RWPE1 (cell line): ENCODE measurements at places on chromosomes 7 and 10.

DNA sequence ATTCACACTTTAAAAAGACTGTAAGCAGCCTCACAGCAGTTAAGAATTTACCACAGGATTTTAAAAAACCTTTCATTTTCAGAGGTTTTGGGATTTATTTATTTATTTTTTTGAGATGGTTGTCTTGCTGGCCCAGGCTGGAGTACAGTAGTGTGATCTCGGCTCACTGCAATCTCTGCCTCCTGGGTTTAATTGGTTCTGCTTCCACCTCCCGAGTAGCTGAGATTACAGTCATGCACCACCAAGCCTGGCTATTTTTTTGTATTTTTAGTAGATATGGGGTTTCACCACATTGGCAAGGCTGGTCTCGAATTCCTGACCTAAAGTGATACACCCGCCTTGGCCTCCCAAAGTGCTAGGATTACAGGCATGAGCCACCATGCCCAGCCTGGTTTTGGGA lies 19.1 kb downstream of the MINDY4 start:
- no peak for DNase-seq

GRCh38 chr10:73975388-73975787 lies 22.5 kb upstream of the VCL start:
- no peak for DNase-seq

DNA sequence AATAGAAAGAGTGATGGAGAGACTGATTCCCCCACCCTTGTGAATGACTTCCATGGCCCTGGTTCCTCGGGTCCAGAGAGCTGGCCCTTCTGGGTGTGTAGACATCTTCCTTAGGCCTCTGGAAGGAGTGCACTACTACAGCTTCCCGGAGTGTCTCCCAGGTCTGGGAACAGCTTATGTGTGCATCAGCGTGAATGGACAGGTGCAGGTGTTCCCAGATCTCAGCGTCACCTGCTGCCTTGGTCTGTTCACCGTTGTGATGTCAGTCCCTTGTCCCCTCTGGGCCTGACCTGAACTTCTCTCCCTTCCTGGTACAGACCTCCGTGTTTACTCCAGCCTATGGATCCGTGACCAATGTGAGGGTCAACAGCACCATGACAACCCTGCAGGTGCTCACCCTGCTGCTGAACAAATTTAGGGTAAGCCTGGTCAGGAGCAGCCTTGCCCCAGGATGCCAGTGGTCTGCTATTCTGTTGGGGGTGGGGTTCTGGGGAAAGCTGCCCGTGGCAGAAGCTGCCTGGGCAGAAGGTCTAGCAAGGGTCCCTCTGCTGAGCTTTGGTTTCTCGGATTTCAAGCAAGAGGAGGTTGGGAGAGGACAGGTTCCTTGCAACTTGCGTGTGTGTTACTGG lies 10.5 kb upstream of the DEPP1 start:
- DNase-seq, result no peak

DNA sequence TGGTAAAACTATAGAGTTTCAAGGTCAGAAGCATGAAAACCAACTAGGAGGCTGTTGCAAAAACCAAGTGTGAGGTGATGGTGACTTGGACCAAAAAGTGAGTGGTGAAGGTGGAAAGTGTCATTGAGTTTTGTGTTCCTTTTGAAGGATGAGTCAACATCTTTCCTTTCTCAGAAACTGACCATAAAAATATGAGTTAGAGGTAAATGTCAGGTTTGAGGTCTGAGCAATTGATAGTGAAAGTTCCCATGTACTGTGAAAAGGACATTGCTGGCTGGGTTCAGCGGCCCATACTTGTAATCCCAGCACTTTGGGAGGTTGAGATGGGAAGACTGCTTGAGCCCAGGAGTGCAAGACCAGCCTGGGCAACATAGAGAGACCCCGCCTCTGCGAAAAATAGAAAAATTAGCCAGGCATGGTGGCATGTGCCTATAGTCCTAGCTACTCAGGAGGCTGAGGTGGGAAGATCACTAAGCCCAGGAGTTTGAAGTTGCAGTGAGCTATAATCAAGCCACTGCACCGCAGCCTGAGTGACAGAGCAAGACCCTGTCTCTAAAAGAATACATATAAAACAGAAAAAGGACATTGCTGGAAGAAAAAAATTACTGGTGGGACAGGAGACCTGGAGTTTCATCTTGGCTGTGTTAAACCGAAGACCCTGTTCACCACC lies 89.3 kb upstream of the ARID5B start:
- no peak for DNase-seq

GRCh38 chr10:90066435-90066834 lies 365.0 kb downstream of the KIF20B start:
- DNase-seq, result no peak

- DNase-seq, result no peak
Observed at GRCh38 chr7:36278069-36278619, 111.5 kb upstream of the ANLN start.

DNA sequence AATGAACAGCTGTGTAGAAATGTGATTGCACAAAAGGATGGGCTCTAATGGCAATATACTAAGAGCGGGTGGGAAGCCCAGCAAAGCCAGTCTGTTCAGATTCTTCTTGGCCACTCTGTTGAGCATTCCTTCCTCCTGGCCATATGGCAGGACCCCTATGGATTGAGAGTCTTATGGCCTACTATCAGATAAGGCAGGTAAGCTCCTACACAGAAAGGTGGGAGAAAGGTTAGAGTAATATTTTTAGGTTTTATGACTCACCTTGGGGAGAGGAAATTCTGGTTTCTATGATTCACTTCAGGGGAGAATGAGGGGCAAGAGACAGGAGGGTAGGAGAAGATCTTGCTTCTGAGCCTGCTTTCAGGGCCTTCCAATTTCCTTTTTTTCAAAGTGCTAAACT lies 15.1 kb upstream of the AKR1B10 start:
- DNase-seq, result peak; percentile 42

- no peak for DNase-seq
Observed at GRCh38 chr7:129689995-129690581, 78.6 kb downstream of the NRF1 start.

DNA sequence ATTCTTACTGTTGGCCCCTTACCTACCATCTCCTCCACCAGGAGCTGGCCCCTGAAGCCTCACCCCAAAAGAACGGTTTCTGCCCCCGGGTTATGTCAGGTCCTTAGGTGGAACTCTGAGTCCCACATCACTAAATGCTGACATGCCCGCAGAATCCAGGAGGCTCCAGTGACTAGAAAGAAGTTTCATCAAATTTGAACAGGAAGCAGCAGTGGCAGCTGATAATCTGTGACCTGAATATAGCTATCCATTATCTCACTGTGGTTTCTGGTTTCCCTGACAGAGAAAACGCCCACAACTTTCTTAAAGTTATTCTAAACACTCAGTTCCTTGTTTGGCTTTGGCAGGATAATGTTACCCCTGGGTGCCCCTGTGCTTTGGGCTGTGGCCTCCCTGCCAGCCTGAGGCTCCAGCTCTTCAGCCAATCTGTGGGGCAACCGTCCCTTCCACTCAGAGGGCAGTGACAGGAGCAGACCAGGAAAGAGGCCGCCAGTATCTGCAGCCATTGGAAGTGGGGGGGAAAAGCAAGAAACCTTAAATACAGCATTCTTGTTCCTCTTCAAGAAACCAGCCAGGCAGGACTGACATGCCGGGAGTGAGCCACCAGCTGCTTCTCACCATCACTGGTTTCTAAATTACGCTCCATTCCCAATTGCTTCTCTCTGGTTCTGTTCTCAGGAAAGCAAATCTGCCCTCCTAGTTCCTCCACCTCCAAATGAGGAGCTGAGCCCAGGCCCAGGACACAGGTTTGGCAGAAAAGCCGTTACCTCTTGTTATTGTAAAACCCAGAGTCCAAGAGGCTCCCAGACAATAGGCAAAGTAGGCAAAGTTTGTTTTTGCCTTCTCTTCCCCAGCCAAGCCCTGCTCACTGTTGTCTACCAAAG lies 41.2 kb upstream of the VCL start:
- no peak for DNase-seq

- no peak for DNase-seq
Observed at GRCh38 chr7:72413886-72414285, 1.7 kb upstream of the CALN1 start.

DNA sequence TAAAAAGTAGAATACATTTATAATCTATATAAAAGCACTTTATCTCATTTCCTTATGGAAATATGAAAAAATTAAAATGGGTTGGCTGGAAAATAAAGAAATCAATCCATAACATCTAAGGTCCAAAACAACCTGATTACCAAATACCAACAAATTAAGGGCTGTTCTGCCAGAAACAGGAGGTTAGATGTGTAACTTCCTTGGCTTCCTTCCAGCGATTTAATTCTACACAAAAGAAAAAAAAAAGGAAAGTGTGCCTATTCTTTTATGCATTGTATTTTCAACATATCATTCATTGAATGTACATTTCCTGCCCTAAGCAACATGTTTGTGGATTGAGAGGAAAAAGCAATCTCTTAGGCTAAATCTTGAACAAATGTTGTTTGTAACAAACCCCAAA lies 36.2 kb upstream of the USP6NL start:
- no peak for DNase-seq

- DNase-seq, result peak; percentile 85
Observed at GRCh38 chr7:26346611-26347203, 55.0 kb downstream of the SNX10 start.

DNA sequence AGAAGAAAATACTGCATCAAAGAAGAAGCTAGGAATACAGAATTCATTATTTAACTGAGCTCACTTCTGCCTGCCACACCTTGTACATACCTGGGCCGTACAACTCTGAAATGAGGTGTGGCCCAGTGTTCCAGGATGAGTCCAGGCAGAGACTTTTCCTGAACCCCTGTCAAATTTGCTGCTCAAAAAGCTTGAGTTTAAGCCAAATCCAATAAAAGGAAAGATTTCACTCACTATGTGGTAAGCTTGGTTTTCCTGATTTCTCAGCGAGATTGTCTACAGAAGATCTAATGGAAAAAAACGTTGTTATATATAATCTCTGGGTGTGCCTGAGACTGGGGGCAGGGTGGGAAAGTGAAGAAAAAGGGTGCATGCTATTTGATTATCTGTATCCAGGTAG lies 72.1 kb upstream of the EGFR start:
- peak; percentile 78 for DNase-seq

DNA sequence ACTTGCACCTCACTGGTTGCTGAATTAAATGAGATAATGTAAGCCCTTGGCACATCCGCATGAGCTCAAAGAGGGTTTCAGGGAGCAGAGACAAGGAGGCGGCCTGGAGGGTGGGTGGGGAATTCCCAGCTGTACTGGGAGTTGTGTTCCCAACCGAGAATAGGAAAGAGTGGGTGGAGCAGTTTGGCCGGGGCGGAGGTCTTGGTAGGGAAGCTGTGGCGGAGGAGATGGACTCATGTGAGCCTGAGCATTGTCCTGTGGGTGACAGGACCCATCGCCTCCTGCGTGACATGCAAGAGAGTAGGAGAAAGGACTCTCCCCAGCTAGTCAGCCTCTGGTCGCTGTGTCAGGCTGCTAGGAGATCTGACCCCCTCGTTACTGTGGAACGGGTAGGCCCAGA lies 41.0 kb upstream of the SAMD8 start:
- no peak for DNase-seq

- no peak for DNase-seq
Observed at GRCh38 chr7:150719960-150720891, 3.8 kb downstream of the GIMAP1 start.

DNA sequence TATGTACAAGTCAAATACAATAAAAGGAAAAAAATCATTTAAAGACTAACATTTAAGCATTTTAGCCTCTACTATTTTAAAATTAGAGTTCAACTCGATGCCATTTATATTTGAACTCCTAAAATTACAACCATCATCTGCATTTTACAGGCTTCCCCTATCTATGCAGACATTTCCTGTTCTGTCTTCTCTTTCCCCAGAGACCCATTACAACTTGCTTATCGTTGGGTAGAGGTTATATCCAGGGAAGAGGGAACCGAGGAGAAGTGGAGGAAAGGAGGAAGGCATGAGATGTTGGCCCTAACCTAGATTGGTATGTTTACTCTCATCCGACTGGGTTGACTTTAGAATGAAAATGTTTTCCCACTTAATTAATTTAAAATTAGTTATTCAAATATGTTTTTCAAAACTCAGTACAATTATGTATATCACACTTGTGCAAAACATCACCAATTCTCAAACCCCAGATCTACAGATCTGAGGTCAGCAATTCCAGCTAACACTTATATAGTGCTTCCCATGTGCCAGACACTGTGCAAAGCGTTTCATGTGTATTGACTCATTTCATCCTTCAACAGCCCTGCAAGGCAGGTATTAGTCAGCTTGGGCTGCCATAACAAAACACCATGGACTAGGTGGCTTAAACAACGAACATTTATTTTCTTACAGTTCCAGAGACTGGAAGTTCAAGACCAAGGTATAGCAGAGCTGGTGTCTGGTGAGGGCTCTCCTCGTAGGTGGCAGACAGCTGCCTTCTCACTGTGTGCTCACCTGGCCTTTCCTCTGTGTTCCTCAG lies 27.3 kb upstream of the HERPUD2 start:
- no peak for DNase-seq

- peak; percentile 47 for DNase-seq
Observed at GRCh38 chr7:74289659-74290552, 699 bp downstream of the CLIP2 start.

- DNase-seq, result no peak
Observed at GRCh38 chr10:33098951-33099663, 141.1 kb upstream of the ITGB1 start.

GRCh38 chr10:11295492-11295891 lies 277.8 kb downstream of the CELF2 start:
- no peak for DNase-seq

GRCh38 chr7:33044401-33044718 lies 18.2 kb downstream of the NT5C3A start:
- DNase-seq, result no peak

DNA sequence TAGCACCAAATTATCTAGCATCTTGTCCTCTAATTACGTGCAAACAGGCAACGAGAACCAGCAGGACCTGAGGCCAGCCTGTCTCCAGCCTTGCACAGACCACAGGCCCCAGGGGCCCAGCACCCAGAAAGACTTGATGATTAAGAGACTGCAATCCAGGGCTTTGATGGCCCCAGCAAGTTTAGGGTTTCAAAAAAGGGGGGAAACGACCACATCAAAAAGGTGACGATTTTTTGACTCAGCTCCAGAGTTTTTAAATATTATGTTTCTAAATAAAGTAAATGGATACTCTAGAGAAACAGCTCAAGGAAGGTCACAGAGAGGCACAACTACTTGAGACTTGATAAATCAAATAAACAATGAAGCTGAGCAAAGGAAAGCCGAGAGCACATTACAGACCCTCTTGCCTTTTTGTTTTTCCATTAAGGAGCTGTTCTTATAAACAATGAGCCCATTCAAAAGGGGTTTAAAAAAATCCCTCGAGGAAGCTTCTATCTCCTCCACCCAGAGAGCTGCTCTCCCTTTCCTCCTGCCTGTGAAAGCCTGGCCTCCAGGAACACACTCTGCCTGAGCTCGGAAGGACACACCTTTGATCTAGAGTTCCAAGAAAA lies 44.1 kb downstream of the GLI3 start:
- DNase-seq, result no peak
